ENCODE measurements at places on chromosomes 4 and X.

GRCh38 chrX:30615229-30615628 lies 37.7 kb upstream of the TASL start:
- DNase-seq: no peak

GRCh38 chrX:331151-331824 lies 12.7 kb upstream of the GTPBP6 start:
- DNase-seq: no peak

- no peak for DNase-seq
Measured at GRCh38 chr4:105624530-105624929, 72.1 kb downstream of the ARHGEF38 start.

DNA sequence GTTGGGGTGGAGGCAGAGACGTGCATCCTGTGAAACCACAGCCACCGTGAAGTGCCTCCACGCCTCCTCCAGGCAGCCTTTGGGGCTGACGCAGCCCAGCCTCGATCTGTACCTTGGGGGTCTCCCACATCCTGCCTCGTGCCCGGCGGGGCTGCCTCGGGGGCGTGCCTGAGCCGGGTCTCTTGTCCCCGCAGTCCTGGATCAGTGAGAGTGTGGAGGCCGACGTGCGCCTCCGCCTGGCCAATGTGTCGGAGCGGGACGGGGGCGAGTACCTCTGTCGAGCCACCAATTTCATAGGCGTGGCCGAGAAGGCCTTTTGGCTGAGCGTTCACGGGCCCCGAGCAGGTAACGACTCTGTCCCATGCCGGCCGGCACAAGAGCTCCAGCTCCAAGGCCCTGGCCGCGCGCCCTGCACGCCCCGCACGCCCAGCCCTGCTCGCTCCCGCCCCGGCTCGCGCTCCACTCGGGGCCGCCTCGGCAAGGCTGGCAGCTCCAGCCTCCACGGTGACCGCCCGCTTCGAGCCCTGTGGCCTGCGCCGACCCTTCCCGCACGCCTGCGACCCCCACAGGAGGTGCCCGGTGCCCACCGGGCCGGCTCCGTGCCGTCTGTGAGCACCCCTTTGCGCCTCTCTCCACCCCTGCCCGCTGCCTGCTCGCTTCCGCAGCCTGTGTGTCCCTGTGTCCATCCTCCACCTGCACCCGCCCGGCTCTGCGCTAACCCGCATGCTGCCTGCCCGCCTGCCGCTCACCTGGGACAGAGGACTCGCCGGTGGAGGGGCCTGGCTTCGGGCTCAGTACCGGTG lies 9.8 kb downstream of the FGFR3 start:
- no peak for DNase-seq

- no peak for DNase-seq
Measured at GRCh38 chrX:132748909-132749308, 209.5 kb downstream of the HS6ST2 start.
